Erythroblast (primary cell): ENCODE measurements at places on chromosomes 11 and 22.

DNA sequence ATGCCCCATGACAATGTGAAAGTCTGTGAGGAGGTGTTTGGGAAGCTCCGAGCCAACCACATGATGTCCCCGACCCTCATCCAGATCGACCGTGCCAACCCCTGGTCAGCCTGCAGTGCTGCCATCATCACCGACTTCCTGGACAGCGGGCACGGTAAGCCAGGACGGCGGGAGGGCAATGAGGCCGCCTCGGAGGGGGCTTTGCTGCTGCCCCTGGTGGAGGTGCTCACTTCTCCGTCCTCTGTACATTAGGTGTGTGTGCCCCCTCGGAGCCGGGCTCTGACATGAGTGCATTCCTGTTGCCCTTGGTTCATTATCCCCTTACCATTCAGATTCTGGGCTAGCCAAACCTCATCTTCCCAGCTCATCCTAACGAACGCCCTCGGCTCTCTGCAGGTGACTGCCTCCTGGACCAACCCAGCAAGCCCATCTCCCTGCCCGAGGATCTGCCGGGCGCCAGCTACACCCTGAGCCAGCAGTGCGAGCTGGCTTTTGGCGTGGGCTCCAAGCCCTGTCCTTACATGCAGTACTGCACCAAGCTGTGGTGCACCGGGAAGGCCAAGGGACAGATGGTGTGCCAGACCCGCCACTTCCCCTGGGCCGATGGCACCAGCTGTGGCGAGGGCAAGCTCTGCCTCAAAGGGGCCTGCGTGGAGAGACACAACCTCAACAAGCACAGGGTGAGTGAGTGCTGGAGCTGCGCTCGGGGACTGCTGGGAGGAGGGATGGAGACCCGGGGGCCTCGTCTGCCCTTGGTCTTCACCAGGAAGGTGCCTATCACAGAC lies 13.8 kb downstream of the ADAMTS15 start:
- DNase-seq, result no peak

DNA sequence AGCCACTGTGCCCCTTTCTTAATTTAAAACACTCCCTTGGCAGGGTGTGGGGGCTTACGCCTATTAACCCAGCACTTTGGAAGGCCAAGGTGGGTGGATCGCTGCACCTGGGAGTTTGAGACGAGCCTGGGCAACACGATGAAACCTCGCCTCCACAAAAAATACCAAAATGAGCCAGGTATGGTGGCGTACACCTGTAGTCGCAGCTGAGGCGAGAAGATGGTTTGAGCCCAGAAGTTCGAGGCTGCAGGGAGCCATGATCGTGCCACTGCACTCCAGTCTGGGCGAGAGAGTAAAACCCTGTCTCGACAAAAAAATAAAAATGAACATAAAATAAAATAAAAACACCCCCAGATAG lies 45.0 kb downstream of the LINC01488 start:
- no peak for DNase-seq

GRCh38 chr22:48579928-48580309 lies 1247.8 kb downstream of the BRD1 start:
- DNase-seq, result no peak

DNA sequence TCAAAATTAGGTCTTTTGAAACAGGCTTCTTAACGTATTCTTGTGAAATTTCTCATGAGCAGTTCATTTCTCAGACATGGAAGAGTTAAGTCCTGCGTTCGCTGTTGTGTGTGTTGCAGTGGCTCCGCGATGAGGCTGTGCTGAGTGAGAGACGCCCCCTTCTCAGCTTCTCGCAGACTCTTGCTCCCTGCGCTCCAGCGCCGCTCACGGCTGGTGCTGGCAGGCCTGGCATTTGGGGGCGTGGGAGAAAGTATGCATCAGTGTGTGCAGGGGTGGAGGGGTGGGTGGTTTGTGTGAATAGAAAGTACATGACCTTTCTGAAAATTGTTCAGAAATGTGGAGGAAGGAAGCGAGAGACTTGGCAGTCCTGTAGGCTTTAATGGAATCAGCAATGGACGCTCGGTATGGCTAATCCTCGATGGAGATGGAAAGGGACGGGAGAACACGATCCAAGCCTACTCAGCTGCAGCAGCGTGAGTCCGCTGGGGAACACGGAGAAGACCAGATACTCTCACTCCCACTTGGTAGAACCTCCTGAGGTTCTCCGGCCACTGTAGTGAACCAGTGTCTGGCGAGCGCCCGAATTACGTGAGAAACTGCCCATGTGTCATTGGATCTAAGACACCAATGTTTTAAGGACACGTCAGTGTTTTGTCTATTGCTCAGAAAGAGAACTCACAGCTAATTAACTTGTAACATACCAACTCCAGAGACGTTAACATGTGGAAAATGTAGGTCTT lies 5.9 kb downstream of the TAB1 start:
- DNase-seq, result no peak

GRCh38 chr22:27725661-27726060 lies 75.9 kb downstream of the MN1 start:
- DNase-seq, result no peak

DNA sequence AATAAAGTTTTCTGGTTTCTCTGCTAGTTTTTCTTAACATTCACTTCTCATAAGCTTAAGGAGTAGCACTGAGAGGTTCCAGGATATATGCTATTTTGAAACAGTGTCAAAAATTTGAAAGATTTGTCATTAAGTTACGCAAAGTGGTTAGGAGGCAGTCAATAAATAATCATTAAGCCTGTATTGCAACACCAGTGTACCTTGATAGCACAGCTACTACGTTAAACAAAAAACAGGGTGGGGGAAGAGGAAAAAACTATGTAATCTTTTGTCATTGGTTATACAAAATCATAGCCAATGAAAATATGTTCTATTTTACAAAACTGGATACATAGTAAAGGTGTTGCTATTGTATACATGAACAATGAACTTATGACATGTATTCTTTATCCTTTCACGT lies 30.4 kb upstream of the PITPNB start:
- no peak for DNase-seq

GRCh38 chr11:69938206-69938605 lies 119.0 kb upstream of the FGF3 start:
- DNase-seq, result no peak

DNA sequence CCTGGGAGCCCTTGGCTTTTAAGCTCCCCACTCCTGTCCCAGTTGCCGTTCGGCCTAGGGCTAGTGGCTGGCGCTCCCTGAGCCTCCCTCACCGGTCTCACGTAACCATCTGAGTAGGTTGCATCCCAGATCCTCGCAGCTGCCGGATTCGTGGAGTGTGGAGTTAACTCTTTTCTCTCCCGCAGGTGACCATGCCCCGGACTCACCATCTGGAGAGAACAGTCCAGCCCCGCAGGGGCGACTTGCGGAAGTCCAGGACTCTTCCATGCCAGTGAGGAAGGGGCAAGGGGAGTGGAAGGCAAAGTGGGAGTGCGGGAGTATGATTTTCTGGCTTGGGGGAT lies 902 bp downstream of the MUS81 start:
- DNase-seq, result peak; percentile 69

GRCh38 chr22:50244420-50245213 lies at the start of gene TUBGCP6:
Gene TUBGCP6 (minus strand): TSS chr22:50245023. CDS start chr22:50244459, 564 bp downstream.
- DNase-seq, result peak; percentile 96

GRCh38 chr22:20090730-20091240 lies 10.7 kb downstream of the DGCR8 start:
- no peak for DNase-seq

- no peak for DNase-seq
Measured at GRCh38 chr11:62120001-62120400, 3.8 kb upstream of the INCENP start.

- DNase-seq, result peak; percentile 53
Measured at GRCh38 chr22:31846161-31847115, 92.6 kb downstream of the DEPDC5 start.

GRCh38 chr11:92662601-92663360 lies 306.7 kb upstream of the MTNR1B start:
- DNase-seq, result no peak

GRCh38 chr11:45476126-45476525 lies 189.3 kb downstream of the CHST1 start:
- DNase-seq, result no peak

- no peak for DNase-seq
Measured at GRCh38 chr11:67113231-67113721, 5.8 kb upstream of the KDM2A start.

GRCh38 chr22:17871726-17872458 lies 97.6 kb upstream of the BID start:
- DNase-seq, result no peak

DNA sequence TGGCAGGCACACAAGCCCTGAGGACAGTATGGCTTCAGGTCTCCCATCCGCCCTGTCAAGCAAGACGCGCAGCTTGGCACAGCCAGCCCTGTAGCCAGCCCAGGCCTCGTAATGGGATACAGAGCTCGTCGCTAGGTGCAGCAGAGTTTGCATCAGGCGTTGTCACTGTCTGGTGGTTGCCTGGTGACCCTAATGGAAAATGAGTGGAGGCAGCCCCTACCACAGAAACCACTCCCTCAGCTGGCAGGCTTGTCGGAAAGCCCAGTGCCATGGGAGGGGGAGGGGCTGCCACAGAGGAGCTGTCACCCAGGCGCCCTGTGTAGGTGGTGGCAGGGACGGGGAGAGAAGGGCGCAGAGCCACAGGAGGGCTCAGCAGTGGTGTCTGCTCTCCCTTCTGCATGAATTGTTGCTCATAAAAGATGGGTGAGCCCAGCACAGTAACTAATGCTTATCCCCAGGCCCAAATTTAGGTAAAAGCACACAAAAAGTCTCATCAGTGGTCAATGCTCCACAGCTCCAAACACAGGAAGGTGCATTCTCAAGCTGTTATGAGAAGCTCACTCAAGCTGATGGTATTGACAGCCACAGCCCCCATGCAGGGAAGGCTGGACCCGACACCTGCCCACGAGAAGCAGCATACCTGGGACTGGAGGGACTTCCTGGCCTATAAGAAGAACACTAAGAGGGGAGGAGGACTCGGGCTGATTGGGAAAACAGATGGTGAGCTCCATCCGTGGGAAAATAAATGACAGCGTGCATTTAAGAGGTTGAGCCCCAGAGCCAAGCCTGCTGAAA lies 164.6 kb downstream of the ETS1 start:
- DNase-seq, result no peak

- DNase-seq, result no peak
Measured at GRCh38 chr11:66317723-66318599, 1.1 kb upstream of the CD248 start.

DNA sequence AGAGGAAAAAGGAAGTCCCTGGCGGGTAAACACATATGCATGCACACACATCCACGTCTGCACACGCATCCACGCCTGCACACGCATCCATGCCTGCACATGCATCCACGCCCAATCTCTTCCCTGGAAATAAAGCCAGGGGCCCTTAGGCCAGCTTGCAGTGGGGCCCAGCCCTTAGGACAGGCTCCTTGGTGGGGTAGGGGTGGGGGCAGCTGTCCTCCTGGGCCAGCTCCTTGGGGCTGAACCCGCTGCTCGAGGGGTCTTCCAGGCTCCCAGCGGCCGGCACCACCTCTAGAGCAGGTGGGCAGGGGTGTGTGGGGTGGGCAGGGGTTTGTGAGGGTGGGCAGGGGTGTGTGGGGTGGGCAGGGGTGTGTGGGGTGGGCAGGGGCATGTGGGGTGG lies 1.9 kb downstream of the C11orf21 start:
- no peak for DNase-seq
